Natural killer cell (primary cell): ENCODE measurements at places on chromosomes 5 and 9.

DNA sequence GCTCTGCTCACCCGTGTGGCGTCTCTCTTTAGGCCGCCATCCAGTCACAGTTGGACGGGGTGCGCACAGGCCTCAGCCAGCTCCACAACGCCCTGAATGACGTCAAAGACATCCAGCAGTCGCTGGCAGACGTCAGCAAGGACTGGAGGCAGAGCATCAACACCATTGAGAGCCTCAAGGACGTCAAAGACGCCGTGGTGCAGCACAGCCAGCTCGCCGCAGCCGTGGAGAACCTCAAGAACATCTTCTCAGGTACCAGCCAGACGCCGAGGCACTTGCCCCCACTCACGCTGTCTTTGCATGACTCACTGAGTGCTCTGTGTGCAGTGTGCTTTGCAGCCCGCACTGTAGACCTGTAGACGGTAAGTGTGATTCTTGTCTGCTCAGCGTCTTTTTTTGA lies 4.5 kb downstream of the EXOC3 start:
- no peak for DNase-seq

DNA sequence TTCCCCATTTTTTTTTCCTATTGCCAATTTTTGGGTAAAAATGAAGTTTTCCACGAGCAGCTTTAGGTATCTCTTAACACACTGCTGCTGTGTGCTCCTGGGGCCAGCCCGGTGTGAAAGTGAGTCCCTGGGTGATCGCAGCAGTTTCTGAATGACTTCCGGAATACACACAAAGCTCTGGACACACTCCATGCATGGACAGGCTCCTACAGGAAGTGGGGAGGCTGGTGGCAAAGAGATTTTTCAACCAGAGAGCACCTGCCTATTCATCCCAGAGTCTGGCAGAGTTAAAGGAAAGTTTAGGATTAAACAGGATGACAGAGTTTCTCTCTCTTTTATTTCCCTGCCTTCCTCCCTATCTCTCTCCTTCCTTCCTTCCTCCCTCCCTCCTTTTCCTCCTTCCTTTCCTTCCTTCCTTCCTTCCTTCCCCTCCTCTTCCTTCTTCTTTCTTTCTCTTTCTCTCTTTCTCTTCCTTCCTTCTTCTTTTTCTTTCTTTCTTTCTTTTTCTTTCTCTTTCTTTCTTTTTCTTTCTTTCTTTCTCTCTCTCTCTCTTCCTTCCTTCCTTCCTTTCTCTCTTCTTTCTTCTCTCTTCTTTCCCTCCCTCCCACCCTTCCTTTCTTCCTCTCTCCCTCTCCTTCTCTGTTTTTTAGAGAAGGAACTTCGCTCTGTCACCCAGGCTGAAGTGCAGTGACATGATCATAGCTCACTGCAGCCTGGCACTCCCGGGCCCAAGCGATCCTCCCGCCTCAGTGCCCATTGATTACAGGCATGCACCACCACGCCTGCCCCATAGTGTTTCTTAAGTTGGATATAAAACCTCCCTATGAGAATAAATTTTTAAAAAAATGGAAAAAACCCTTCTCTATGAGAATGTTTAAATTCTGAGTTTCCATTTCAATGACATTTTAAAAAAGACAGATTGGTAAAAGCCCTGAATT lies 38.7 kb upstream of the UBTD2 start:
- no peak for DNase-seq

DNA sequence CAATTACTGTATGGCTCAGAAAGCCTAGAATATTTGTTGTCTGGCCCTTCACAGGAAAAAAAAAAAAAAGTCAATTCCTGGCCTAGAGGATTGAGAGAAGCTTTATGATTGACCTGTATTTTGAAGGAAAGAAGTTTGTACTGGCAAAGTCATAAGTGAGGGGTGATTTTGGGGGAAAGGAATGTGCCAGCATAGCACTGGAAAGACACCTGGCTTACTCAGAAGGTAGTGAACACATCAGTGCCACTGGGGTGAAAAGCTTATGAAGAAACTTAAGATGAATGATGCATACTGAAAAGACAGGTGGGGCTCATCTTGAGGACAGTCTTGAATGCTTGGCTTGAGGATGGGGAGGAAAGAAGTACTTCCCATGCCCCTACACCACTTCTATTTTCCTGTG lies 127.9 kb upstream of the RASA1 start:
- no peak for DNase-seq

GRCh38 chr9:68548241-68548640 lies 7.6 kb upstream of the TMEM252 start:
- no peak for DNase-seq

- DNase-seq, result no peak
Measured at GRCh38 chr5:124057724-124058231, 545.8 kb downstream of the CSNK1G3 start.

- DNase-seq, result no peak
Measured at GRCh38 chr9:120911295-120911837, 15.2 kb downstream of the TRAF1 start.

GRCh38 chr9:125612616-125613015 lies 94.4 kb downstream of the MAPKAP1 start:
- no peak for DNase-seq

GRCh38 chr5:73131711-73132425 lies 11.5 kb downstream of the TMEM171 start:
- no peak for DNase-seq

DNA sequence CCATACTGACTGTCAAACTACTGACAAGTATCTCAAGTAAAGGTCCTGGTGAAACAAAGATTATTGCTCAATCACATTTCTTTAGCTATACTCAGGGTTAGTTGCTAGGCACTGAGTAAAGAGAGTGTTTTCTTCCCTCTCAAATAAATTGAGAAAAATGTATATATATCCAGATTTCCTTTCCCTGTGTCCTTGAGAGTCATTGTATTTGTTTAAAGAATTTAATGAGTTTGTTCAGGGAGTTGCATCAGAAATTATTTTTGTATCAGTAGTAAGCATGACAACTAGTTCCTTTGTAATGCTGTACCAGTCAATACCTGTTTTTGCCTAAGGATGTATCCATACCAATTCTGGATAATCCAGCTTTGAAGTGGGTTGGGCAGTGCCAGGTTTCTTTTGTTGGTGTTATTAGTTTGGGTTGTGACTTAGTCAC lies 3.2 kb upstream of the ANKHD1 start:
- DNase-seq, result no peak

GRCh38 chr5:52985306-52985705 lies 3.8 kb upstream of the ITGA2 start:
- DNase-seq, result no peak

GRCh38 chr5:8843771-8844170 lies 702.1 kb downstream of the SEMA5A start:
- no peak for DNase-seq

GRCh38 chr9:101428909-101429308 lies 6.7 kb downstream of the ALDOB start:
- DNase-seq, result no peak

- DNase-seq, result no peak
Measured at GRCh38 chr5:95390812-95391492, at the start of gene FAM81B. TSS of gene FAM81B (plus strand) at chr5:95391366. CDS start at chr5:95391390, 24 bp downstream.

DNA sequence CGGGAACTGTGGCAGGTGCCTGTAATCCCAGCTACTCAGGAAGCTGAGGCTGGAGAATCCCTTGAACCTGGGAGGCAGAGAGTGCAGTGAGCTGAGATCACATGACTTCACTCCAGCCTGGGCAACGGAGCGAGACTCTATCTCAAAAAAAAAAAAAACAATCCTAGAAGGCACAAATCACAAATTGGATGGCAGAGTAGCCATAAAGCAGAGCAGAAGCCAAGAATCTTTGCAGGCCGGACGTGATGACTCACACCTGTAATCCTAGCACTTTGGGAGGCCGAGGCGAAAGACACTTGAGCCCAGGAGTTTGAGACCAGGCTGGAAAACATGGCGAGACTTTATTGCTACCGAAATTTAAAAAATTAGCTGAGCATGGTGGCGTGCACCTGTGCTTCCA lies 9.2 kb upstream of the FUBP3 start:
- no peak for DNase-seq

- DNase-seq, result no peak
Measured at GRCh38 chr5:133401731-133402347, 210.5 kb downstream of the FSTL4 start.

- DNase-seq, result no peak
Measured at GRCh38 chr9:105066275-105066865, 138.4 kb upstream of the ABCA1 start.

DNA sequence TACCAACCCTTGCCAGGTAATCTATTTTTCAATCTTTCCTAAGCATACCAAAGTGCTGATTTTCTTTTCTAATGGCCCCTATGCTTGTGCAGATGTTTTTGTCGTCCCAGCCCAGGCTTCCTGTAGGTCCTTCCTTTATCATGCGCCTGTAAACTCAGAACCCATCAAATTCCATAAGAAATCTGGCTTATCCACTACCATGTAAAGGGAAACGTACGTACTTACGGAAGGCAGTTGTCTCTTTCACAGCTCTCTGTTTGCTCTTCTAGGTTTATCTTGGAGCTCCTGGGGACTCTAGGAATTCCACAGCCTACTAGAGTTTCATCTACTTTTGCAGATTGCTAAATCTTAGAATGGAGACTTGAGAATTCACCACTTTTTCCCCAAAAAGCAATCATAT lies 9.0 kb downstream of the BRINP1 start:
- DNase-seq, result no peak

DNA sequence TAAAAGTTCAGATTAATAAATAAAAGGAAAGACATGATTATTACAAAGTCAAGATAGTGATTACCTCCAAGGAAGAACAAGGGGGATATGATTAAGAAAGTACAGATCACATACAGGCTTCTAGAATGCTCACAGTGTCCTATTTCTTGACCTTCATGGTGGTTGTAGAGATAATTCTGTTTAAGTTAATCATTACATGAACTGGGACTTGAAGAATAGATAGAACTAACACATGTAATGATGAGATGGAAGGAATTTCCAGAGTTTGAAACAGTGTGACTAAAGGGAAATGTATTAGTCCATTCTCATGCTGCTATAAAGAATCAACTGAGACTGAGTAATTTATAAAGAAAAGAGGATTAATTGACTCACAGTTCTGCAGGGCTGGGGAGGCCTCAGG lies 72.7 kb downstream of the LURAP1L start:
- DNase-seq, result no peak

DNA sequence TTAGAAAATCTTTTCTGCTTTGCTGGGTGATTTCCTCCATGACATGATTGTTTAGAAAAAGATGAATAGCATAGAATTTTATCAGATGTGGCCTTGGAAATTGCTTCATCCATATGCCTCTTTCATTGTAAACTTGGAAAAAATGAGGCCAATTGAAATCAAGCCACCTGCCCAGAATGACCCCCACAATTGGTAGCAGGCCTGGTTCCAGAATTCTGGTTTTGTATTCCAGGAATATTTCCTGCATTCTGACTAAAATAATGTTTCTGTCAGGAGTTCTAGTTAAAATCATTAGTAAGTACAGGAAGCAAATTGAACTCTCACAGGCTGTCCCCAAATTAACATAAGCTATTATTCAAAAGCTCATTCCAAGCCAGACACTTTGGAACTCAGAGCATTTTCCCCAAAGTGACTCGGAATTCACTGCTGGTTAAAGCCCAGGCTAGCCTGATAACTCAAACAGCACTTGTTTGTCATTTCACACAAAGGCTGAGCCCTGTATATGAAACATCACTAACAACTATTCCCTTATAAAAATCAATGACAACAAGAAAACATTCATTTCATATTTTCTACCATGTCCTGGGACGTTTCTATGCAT lies 75.1 kb upstream of the ADCY2 start:
- no peak for DNase-seq

- no peak for DNase-seq
Measured at GRCh38 chr9:131539223-131539923, 6.0 kb upstream of the PRRT1B start.

DNA sequence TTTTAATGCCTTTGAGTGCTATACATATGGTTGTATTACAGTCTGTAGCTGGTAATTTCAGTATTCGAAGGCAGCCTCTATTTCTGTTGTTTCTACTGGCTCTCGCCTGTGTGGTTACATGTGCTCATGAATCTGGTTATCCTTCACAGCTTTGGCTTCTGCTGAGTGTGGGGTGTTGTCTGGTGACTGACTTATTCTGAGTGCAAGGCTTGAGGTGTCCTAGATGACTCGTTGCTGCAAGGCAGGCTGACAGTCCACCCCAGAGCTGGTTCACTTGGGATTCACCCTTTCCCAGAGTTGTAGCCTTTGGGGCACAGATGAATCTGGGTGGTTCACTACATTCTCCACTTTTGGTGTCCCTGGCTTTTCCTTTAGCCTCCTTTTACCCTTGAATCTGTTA lies 41.4 kb downstream of the PDE8B start:
- DNase-seq, result no peak

DNA sequence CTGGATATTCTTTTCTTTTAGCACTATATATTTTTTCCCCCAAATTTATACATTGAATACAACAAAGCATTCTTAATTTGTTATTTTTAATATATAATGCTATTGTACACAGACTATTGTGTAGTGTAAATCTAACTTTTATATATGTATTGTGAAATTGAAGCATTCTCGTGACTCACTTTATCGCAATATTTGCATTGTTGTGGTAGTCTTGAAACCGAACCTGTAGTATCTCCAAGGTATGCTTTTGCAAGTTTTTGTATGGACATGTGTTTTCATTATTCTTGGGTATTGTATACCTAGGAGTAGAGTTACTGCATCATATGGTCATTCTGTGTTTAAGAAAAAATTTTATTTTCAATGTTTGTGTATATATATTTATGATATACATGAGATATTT lies 49.6 kb downstream of the NSD1 start:
- DNase-seq, result no peak

DNA sequence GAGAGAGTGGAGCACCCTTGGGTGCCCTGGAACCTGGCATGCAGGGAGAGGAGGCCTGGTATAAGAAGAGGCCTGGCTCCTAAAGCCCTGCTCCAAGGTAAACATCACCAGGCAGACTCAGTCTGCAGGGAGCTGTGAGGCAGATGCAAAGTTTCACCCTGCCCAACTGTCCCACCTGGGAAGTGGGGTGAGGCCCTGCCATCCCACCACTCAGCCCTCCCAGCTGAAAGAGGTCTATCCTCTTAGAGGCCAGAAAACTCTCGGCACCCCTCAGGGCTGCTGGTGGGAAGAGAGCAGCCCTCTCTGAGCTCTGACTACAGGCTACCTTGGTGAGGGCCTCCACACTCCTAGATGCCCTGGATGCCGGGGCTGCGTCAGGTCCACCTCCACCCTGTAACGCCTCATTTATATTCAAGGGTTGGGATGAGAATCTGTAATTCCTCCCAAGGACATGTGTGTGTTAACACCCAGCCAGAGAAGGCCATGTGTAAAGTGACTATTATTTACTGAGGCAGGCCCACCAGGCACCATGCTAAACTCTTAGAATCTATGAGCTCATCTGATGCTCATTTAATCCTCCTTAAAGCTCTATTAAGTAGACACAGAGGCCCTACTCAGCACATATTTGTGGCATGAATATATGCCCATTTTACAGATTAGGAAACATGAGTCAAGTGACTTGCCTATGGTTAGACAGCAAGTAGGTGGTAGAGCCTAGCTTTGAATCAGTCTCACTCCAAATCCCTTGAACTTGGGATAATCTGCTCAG lies 205.9 kb downstream of the FSTL4 start:
- DNase-seq, result no peak

- DNase-seq, result no peak
Measured at GRCh38 chr5:68074633-68075032, 140.9 kb upstream of the PIK3R1 start.

DNA sequence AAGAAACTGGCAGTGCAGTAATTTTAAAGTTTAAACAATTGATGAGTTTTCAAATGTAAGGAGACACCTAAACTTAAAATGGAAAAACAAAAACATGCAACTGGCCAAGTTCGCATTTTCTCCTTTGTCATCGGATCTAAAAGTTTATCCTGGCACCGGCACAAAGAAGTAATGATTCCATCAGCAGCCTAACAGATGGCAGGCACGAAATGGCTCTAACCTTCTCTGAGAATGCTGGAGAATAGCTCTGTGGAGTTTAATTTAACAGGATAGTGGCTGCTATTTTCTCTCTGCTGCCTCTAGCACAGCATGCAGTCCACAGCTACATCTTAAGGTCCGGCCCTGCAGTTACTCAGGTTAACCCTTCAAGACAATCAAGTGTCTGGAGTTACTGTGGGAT lies 82.2 kb downstream of the PRELID2 start:
- DNase-seq, result no peak
